T-helper 2 cell treated with Interferon-gamma antibody and Interleukin-4, amounts not matched to agents 100 ng/mL and 5 ng/mL, for 36 hours (primary cell): ENCODE measurements at places on chromosomes 16 and 17. TPM values are rescaled to one million over a fixed set of nuclear protein-coding genes. Genes with fewer than 3 reads are reported as not detected.

Gene SLC43A2
- 0.41 and 0.43 TPM in 2 replicates for total RNA-seq

Gene P3H4
- total RNA-seq, result 3.8 and 6.1 TPM in 2 replicates

Gene LHX1
- total RNA-seq, result 0.18 TPM in 1 of 2 replicates, not detected in the other

Gene QRICH2
- 3.2 and 3.7 TPM in 2 replicates for total RNA-seq

Gene OR1F1
- not detected in 2 replicates for total RNA-seq

Gene CNGB1
- total RNA-seq, result not detected in 2 replicates

Gene HOXB6
- 0.30 TPM in 1 of 2 replicates, not detected in the other for total RNA-seq

Gene ADCY9
- 7.8 and 8.9 TPM in 2 replicates for total RNA-seq

Gene HIGD1B
- total RNA-seq, result not detected in 2 replicates

Gene TBC1D3B
- total RNA-seq, result 8.8 and 9.8 TPM in 2 replicates

Gene ZCCHC14
- 4.8 and 7.4 TPM in 2 replicates for total RNA-seq

Gene NDRG4
- total RNA-seq, result 0.25 and 0.66 TPM in 2 replicates

Gene HOXB2
- total RNA-seq, result 21.8 and 24.0 TPM in 2 replicates

Gene TANGO6
- 24.6 and 25.3 TPM in 2 replicates for total RNA-seq

Gene SYT17
- total RNA-seq, result not detected in 2 replicates

Gene WNT3
- total RNA-seq, result not detected in 2 replicates

Gene SMIM22
- not detected in 2 replicates for total RNA-seq

Gene HIC1
- total RNA-seq, result 65.7 and 66.8 TPM in 2 replicates

Gene TP53TG3F
- total RNA-seq, result not detected in 2 replicates

Gene SMTNL2
- not detected in 2 replicates for total RNA-seq

Gene PPL
- total RNA-seq, result not detected in 2 replicates

Gene PROCA1
- total RNA-seq, result 5.9 and 6.9 TPM in 2 replicates

Gene ODAD4
- total RNA-seq, result 0.66 and 0.73 TPM in 2 replicates

Gene OTOP2
- not detected in 2 replicates for total RNA-seq

Gene BAHCC1
- 0.20 and 0.27 TPM in 2 replicates for total RNA-seq
